ENCODE measurements at places on chromosomes 12 and 14.
A peak's percentile ranks its signal among the peaks of the same experiment; 100 is the strongest.

DNA sequence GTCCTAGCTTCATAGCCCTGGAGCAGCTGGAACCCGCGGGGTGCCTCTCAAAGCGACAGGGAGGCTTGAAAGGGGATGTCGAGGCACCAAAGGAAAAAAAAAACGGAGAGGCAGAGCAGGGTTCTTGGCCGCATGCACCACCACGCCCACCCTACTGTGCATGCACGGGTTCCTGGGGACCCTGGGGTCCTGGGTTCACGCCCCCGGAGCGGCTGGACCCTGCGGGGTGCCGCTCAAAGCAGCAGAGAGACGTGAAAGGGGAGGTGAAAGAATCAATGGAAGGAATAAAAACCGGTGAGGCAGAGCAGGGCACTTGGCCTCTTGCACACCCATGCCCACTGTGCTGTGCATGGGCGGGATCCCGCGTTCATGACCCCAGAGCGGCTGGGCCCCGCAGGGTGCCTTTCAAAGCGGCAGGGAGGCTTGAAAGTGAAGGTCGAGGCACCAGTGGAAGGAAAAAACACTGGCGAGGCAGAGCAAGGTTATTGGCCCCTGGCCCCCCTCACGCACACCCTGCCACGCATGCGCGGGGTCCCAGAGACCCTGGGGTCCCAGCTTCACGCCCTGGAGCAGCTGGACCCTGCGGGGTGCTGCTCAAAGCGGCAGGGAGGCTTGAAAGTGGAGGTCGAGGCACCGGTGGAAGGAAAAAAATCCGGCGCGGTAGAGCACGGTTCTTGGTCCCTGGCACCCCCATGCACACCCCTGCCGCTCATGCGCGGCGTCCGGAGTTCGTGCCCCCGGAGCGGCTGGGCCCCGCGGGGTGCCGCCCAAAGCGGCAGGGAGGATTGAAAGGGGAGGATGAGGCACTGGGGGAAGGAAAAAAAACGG lies 318.5 kb downstream of the ALG10 start:
- DNase-seq: no peak

DNA sequence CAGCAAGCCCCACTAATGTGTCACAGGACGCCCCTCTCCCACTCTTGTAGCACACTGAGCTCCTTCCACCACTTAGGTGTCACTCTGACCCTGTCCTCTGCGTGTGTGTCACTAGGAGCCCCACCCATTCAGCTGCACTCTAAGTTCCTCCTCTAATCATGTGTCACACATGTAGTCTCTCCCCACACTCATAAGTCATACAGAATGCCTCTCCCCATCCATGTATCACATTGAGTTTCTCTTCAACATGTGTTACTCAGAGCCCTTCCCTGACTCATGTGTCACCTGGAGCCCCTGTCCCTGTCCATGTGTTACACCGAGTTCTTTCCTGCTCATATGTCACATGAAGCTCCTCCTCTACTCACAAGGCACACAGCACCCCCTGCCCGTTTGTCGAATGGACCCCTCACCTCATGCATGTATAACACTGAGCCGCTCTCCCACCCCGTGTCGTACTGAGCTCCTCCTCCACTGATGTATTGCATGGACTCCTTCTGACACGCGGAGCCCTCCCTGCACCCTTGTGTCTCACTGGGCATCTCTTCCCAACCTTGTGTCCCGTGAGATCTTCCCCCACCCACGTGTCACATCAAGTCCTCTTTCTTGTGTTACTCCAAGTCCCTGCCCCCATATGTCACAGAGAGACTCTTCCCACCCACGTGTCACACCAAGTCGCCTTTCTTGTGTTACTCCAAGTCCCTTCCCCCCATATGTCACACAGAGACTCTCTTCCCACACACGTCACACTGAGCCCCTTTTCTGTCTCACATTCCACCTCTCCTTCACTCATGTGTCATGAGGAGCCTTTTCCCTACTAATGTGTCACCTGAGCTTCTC lies 31.0 kb downstream of the RTL1 start:
- no peak for DNase-seq

DNA sequence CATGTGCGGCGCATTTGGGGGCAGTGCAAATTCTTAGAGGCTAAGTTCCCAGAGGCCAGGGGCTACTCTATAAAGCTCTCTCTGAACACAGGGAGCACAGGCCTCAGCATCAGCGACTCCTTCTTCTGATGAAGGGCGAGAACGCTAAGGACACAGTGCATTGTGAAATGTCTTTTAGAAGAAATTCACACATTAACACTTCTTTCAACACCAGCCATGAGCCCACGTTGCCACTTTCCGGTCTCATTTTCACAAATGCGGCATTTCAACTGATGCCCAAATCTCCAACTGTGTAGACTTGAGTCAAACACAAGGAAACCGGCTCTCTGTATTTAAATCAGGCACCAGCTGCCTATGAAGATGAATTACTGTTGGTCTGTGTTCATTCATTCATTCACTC lies 162.0 kb downstream of the FOXN3 start:
- DNase-seq: no peak

DNA sequence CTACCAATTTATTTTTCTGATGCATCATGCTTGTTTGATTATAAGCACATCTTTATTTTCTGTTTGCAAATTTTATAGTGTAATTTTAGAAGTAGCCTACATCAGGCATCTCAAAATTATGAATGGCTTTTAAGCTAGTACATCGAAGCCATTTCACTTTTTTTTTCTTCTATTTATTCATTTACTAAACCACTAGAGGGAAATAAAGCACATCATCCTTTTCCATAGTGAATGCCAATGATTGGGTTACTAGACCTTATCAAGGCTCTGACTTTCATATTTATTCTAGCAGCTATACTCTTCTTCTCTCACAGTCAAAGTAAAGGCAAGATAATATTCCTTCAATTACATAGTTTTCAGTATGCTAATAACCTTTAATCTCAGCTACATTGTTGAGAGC lies 736.4 kb upstream of the LRFN5 start:
- DNase-seq: peak; percentile 3

- DNase-seq: no peak
These were observed 35.6 kb upstream of the UBC start for GRCh38 chr12:124949779-124950728.

- peak; percentile 72 for DNase-seq
These were observed 57.0 kb downstream of the PLEKHG7 start for GRCh38 chr12:92759634-92760268.

DNA sequence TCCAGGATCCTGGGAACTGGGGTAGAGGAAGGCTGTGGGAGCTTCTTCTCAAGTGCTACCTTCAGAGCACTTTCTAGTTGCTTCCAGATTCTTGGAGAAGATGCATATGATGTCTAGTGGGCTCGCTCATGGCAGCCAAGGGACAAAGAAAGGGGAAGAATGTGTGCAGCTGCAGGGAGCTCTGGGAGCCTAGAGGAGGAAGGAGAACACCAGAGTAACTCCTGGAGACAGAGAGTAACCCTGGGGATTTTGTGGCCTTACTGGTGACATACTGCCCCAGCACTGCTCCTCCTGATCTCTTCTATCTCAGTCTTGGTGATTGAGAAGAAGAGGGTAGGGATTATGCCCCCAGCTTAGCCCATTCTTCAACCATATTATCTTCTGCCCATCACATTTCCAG lies 10.3 kb upstream of the SP7 start:
- DNase-seq: no peak

DNA sequence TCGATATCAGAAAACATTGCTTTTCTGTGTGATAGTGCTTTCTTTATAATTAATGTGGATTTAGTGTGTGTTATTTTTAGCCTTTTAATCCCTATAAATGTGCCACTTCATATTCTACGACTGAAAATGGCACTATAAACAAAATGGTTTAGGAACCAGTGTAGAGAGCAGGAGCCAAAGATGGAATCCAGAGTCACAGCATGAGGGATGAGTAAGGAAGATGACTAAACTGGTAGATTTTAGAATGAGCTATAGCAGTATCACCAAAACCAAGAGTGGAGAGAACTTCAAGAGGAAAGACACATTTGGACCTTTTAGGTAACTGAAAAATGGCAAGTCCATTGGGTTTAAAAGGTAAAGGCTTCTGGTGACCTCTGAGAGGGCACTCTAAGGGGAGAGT lies 887.2 kb downstream of the NRXN3 start:
- DNase-seq: no peak

GRCh38 chr14:90717916-90718315 lies 98.3 kb downstream of the TTC7B start:
- no peak for DNase-seq

DNA sequence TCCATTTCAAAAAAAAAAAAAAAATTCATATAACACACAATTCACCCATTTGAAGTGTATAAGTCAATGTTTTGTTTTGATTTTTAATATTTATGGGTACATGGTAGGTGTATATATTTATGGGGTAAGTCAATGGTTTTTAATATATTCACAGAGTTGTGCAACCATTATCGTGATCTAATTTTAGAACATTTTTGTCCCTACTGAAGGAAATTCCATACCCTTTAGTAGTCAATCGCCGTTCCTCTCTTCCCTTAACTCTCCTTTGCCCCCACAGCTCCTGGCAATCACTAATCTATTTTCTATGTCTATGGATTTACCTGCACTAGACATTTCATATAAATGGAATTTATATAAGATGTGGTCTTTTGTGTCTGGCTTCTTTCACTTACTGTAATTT lies 92.8 kb downstream of the TRAFD1 start:
- DNase-seq: no peak

DNA sequence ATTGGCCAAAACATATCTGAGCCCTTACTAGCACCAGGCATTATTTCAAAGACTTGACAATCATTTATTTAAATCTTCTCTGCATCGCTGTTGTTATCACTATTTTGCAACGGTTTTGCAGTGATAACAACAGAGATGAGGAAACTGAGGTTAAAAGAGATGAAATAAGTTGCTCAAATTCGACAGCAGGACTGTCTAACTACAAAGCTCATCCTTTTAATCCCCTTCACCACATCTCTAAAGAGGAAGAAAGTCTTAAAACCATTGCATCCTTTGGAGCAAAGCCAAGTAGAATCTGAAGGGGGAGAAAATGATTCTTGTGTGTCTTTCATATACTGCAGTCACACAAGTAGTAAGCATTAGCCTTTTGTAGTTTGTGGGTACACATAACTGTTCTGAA lies 14.8 kb upstream of the ETNK1 start:
- peak; percentile 26 for DNase-seq

GRCh38 chr14:49574038-49574437 lies 12.1 kb downstream of the RPS29 start:
- no peak for DNase-seq

DNA sequence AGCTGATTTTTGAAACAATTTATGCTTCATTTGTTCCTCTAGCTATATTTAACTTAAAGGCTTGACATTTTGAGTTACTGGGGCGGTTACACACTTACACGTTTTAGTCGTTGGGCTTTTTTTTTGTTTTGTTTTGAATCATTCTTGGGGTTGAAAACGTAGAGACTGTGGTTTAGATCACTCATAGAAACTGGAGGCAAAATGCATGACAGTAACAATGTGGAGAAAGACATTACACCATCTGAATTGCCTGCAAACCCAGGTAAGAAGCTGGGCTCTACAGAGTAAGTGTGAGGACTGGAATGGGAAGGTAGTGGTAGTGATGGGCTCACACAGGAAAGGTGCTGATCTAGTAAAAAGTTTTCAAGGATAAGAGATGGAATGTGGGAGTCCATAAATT lies at the start of gene CLEC2D:
TSS of gene CLEC2D (plus strand) at position 180 of the 400 bp plus-strand sequence. CDS start at position 202, 22 bp downstream.
- DNase-seq: no peak

DNA sequence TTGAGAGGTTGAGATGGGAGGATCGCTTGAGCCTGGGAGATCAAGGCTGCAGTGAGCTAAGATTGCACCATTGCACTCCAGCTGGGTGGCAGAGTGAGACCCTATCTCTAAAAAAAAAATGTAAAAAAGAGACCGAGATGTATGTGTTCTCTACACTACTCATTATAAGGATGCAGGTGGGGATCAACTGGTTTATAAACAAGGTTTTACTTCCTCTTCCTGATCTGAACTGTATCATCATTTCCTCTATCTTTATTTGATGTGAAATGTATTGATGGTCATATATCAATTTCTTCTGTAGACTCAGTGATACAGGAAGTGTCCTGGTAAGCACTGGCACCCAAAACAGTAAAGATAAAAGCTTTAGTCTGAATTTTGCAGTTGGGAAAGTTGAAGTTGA lies 20.1 kb upstream of the USP44 start:
- DNase-seq: no peak

DNA sequence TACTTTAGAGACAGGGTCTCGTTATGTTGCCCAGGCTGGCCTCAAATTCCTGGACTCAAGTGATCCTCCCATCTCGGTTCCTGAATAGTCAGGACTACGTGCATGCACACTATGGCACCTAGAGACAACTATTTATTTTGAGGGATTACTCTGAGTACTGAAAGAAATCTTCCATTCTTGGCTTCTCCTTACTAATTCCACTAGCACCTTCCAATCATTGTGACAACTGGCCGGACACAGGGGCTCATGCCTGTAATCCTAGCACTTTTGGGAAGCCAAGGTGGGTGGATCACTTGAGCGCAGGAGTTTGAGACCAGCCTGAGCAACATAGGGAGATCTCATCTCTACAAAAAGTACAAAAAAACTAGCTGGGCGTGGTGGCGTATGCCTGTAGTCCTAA lies 42.1 kb upstream of the MTERF2 start:
- DNase-seq: no peak

- no peak for DNase-seq
These were observed 14.3 kb upstream of the DYNC1H1 start for GRCh38 chr14:101950100-101950499.
